HFFc6 (cell line): ENCODE measurements at places on chromosomes 12 and 14.

- no peak for DNase-seq
Measured at GRCh38 chr12:118361889-118362288, 10.8 kb downstream of the TAOK3 start.

DNA sequence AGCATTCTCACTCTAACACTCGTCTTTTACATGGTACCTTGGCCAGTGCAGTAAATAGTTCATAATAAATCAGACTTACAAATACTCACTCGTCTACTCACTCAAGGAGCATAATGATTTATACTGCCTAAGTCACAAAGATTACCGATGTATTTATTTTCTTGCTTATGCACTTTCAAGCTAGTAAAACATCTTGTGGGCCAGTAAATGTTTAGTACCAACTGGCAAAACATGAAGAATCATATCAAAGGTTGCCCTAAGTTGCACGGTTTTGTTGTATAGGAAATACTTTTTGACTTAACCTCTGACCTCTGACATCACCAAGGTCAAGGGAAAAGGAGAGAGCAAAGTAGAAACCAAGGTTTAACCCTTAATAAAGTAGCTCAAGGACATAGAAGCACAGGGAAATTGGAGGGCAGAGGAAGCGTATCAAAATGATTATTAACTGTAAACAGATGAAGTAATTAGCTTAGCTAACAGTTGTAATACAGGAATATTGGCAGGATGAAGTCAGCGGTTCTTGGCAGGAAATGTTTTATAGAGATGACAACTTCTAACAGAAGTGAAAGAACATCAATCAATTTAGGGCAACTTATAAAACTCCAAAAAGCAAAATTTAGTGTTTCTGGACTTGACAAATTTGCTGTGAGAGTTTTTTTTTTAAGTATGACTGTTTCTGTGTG is 131.9 kb downstream of the HMGA2 start:
- no peak for DNase-seq

- DNase-seq: no peak
Measured at GRCh38 chr14:101470266-101470665, 91.0 kb upstream of the DIO3 start.

- DNase-seq: peak; percentile 52
Measured at GRCh38 chr12:3132636-3133404, 55.6 kb downstream of the TSPAN9 start.

DNA sequence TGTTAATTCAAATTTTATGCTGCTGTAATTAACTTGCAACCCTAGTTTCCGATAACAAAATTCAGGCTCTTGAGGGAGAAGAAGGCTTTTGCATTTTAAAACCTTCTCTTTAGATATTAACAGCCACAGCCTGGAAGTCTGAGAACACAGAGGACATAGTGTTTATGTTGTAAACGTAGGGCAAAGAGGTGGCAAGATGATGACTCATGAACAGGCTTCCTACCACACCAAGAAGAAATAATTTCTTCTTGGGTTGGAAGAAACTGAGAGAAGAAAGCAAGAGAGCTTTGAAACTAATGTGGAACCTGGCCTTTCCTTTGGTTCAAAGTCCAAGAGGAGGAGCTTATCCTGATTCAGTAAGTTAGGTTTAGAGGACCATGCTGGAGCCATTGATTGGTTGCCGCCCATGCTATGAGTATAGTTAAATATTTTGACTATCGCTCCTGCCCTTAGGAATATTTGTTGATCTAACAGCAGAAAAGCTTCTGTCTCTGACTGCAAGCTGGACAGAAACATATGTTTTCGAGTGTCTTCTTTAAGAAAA is 31.8 kb downstream of the CCDC198 start:
- DNase-seq: no peak
